Ureter (tissue), 1 donor: ENCODE measurements at places on chromosomes 12 and 14. TPM values are rescaled to one million over a fixed set of nuclear protein-coding genes. Genes with fewer than 3 reads are reported as not detected.

The TSPAN19 gene
- total RNA-seq = not detected

The TBX5 gene
- 0.10 TPM for total RNA-seq

GRCh38 chr14:92439537-92440344 lies 73.8 kb upstream of the RIN3 start:
- DNase-seq = no peak

GRCh38 chr14:23307687-23308644 lies 1.3 kb downstream of the BCL2L2 start:
- DNase-seq = no peak

DNA sequence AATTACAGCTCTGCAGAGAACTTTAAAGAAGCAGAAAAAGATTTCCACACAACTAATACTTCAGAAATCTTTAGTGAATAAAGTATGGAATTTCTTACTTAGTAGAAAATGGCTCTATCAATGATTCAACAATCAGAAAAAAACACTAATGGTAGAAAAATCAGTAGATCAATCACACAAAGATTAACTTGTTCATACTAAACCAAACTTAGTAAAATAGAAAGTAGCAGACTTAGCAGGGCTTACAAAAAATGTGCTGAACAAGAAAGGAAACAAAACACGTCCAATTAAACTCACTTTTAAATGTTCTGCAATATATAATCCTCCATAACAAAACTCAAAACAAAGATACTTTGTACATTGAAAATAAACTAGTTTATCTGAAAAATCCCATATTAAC lies 38.9 kb downstream of the CEP128 start:
- no peak for DNase-seq

The CEBPE gene
- total RNA-seq = not detected

GRCh38 chr12:69922999-69923398 lies 98.0 kb downstream of the MYRFL start:
- DNase-seq = no peak

GRCh38 chr12:26125400-26126339 lies 833 bp upstream of the BHLHE41 start:
- peak; percentile 89 for DNase-seq

DNA sequence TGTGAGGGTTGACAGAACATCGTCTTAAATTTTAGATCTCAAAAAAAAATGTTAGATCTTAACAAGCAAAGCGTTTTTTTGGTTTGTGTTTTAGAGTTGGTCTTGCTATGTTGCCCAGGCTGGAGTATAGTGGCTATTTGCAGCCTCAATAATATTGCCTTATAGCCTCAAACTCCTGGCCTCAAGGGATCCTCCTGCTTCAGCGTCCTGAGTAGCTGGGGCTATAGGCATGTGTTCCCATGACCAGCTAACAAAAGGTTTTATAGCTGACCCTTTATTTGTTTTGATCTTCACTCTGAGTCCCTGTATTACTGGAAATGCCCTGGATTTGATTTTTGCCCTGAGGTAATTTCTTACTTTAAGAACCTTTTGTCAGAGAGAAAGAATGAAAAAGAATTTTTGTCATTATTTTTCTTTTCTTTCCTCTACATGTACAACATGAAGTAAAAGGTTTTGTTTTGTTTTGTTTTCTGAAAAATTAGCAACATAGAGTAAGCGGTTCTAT lies 5.2 kb downstream of the INHBC start:
- no peak for DNase-seq

GRCh38 chr12:112172556-112173324 lies 47.4 kb downstream of the TRAFD1 start:
- no peak for DNase-seq

- peak; percentile 54 for DNase-seq
Observed at GRCh38 chr12:54173066-54173726, 15.6 kb downstream of the SMUG1 start.

DNA sequence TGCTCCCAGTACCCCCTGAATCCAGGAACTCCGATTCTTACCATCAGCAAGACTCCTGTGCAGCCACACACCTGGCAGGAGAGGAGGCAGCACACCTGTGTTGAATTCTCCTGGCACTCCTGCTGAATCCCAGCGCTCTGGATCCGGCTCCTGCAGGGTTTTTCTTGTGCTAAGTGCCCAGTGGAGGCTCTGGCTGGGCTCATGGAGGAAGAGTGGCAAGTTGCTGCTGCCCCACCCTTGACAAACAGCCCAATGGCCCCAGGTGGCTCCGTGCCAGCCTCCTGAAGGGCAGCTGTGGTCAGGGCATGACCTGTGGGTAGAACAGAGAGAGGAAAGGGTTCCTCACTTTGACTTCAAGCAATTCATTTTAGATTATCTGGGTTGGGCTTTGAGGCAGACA lies 20.0 kb downstream of the CRACR2A start:
- no peak for DNase-seq

DNA sequence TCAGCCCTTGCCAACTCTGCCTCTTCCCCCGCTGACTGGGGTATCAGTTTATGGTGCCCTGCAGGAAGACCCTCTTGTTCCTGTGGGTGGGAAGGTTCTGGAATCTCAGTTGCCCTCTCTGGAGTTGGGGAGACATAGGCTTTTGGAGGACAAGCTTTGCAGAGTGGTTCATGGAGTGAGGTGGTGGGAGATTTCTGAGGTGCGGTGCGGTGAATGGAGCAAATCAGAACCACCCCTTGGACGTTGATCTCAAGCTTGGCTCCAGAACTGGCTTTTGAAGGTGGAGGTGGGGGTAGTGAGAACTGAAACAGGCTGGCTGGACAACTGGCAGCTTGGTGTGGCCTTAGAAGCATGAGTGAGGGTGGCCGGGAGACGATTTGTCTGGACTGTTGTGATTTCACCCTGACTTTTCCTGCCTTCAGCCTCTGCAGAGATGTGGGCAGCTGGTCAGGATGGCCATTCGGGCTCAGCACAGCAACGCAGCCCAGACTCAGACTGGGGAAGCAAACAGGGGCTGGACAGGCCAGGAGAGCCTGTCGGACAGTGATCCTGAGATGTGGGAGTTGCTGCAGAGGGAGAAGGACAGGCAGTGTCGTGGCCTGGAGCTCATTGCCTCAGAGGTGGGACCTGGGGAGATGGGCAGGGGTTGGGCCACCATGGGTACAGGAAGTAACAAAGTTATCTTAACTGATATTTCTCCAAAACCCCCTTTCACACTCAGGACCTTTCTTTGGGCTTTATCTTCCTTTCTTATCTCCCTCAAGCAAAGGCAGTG lies 1.1 kb downstream of the SHMT2 start:
- DNase-seq = no peak

DNA sequence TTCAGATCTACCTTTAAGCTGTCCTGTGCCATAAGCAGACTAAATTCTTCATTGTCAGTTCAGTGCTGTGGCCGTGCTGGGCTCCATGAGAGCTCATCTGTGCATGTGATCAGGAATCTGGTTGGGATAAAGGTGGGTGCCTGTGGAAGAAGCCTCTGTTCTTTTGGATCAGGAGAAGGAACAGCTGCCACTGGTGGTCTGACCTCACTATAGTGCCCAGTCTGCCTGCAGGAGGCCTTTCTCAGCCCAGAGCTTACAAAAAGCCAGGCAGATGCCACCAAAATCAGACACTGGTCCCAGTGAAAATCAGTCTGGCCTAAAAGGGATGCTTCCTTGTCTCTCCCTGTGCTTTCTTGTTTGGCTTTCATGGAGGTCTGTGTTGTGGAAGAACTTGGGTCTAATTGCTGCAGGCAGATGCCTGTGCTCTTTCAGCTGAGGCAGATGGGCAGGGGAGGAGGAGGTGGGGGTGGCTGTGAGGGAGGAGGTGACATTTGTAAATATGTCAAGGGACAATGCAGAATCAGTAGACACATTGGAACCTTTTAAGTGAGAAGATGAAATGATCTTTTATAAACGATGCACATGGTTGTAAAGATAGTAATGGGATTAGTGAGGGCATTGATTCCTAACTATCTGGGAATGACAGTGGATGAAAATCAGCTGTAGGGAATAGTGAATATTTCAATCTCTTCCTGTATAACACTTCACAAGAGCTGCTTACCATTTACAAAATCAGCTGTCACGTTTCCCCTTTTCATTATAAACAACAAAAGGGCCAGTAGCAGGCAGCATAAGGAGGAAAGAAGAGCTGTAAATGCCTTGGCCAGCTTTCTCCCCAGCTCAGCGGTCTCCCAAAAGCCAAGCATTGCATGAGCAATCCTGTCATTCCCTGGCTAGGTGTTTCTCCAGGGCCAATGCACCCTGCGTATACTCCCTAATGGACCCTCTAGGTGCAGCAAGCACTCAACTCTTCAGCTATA lies 44.6 kb downstream of the CACNA2D4 start:
- no peak for DNase-seq

DNA sequence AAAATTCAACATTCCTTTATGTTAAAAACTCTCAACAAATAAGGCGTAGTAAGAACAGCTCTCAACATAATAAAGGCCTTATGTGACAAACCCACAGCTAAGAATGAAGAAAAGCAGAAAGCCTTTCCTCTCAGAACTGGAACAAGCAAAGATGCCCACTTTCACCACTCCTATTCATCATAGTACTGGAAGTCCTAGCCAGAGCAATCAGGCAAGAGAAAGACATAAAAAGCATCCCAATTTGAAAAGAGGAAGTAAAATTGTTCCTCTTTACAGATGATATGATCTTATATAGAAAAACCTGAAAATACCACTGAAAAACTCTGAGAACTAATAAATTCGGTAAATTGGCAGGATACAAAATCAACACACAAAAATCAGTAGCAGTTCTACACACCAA lies 52.1 kb downstream of the STON2 start:
- no peak for DNase-seq

GRCh38 chr12:87107766-87108165 lies 851.6 kb upstream of the MGAT4C start:
- no peak for DNase-seq

DNA sequence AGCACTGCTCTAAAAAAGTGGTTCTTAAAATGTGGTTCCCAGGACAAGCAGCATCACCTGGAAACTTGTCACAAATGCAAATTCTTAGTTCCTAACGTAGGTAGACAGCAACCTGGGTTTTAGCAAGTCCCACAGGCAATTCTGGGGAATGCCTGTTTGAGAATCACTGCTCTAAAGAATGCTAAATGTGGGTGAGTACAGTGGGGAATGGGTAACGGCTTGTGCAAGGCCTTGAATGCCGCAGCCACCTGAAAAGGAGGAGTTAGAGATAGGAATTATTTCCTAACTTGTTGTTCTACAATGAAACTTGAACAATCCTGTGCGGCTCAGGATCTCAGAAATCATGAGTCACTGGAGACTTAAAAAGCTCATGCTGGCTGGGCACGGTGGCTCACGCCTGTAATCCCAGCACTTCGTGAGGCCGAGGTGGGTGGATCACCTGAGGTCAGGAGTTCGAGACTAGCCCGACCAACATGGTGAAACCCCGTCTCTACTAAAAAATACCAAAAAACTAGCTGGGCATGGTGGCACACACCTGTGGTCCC lies 34.9 kb downstream of the GNS start:
- no peak for DNase-seq

The TAS2R50 gene
- total RNA-seq = 7.2 TPM

The OLR1 gene
- 3.4 TPM for total RNA-seq

DNA sequence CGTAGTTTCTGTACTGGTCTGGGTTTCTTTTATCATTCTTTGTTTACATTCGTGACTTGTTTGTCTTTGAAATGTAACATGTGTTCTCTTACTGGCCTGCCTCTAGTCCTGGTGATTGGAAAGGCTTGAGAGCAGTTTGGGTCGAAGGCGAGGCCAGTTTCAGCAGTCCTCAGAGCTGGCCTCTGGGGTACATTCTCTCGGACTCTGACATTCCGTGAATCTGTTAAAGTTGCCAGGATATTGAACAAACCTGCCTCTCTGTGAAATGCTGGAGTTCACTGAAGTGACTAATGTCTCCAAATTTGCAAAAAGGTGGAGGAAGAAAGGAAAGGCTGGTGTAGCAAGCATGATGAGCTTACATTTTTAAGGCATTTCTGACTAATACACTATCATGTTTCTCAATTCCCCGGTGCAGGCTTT lies 1.5 kb downstream of the PLEKHA5 start:
- DNase-seq = no peak

The KCNH3 gene
- total RNA-seq = 1.1 TPM

GRCh38 chr12:124392667-124393413 lies 97.9 kb downstream of the RFLNA start:
- DNase-seq = peak; percentile 91

The PYGL gene
- 58.6 TPM for total RNA-seq

GRCh38 chr14:92501891-92502351 lies 11.7 kb upstream of the RIN3 start:
- no peak for DNase-seq

- no peak for DNase-seq
Observed at GRCh38 chr14:48983351-48983888, 602.8 kb downstream of the RPS29 start.

- no peak for DNase-seq
Observed at GRCh38 chr12:47989023-47989417, 15.3 kb downstream of the COL2A1 start.

GRCh38 chr12:52418576-52419110 lies 12.5 kb upstream of the KRT82 start:
- DNase-seq = no peak

The TCTN2 gene
- 16.8 TPM for total RNA-seq

DNA sequence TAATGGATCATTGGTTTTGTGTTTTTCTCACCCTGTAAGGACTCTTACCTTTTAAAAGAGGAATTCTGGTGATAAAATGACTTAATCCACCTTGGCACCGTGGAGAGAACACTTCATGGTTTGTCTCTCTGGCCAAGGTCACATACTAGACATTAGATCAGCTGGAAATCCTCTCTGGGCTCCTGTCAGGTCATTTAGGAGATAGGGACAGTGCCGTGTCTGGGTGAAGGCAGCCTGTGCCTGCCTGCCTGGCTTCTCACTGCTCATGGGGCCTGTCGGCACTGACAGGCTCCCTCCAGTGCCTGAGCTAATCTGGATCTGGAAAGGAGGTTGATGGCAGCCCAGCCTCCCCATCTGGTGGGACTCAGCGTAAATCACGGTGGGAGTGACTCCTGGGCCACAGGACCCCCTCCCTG lies 5.7 kb downstream of the CRADD start:
- no peak for DNase-seq

DNA sequence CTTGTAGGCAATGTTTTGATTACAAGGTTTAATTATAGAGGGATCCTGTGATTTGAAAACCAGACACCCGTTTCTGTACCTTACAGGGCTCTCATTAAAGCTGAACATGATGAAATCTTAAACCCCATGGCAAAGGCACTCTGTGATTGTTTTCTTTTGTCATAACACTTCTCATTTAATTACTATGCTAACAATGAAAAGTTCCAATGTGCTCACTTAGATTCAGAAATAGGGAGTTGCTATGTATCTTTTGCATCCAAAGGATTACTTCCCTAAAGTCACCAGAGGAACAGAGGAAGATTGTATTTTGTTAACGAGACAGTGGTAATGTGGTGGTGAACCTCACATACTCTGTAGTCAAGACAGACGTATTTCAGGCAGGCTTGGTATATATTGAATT lies 81.5 kb upstream of the MYF6 start:
- DNase-seq = no peak

DNA sequence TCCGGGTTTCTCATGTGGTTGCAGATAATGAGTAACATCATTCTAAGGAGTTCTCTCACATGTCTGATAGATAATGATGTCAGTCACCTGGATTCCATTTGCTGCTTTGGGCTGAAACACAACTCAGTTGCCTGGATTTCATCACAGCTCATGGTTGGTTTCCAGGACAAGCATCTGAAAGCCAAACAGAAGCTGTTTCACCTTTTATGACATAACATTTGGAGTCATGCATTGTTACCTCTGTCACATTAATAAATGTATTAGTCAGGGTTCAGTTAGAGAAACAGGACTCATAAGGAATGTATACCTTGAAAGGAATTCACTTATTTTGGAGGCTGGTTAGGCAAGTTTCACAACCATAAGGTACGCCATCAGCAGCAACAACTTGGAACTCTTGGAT lies 251.9 kb upstream of the ATXN7L3B start:
- DNase-seq = no peak
